Activated T-helper 1 cell treated with anti-CD3 and anti-CD28 coated beads, Interleukin-2, amount 50 U/mL, for 16 hours (primary cell): ENCODE measurements at places on chromosomes 1 and 21.

- no peak for DNase-seq
These were observed 6.0 kb upstream of the DEDD start for GRCh38 chr1:161138431-161138830.

- DNase-seq = no peak
These were observed 26.2 kb downstream of the RSBN1 start for GRCh38 chr1:113786069-113786468.

DNA sequence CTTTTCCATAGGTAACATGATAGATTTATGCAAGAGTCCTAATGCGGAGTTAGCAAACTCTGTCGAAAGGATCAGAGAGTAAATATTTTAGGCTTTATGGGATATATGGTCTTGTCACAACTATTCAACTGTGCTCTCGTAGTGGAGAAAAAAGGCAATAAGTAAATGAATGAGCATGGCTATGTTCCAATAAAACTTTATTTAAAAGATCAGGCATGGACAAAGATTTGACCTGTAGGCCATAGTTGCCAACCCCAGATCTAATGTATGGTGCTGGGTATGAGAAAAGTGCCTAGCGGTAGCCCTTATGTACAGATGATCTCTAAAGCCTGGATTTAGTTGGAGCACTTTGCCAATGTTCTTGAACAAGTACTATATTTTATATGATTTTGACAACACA is 498.8 kb upstream of the C1orf87 start:
- DNase-seq = no peak

DNA sequence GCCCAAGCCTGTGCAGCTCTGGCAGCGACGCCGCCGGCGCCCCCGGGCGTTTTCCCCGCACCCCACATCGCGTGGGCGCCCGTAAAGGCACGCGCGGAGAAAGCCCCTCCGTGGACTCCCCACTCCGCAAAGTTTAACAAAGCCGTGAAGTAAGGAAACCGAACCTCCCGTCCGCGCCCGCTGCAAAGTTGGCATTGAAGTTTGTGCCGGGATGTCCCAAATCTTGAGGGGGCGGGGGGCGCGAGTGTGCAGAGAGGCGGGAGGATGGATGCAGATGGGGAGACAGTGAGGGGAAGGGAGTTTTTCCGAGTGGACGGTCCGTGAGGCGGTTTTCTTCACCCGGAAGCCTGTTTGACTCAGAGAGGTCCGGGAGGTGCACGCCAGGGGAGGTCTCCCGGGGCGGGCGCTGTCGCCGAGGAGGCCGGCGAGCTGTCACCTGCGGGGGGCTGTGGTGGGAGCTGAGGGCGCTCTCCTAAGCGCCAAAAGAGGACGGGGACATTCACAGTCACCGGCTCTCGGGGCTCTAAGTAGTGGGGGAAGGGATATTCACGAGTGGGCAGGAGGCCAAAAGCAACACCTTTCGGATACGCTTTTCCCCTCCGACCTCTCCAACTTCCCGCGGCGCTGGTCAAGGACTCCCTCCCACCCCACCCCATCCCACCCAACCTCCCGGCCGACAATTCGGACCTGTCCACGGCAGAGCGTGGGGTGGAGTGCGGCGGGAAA is 1.3 kb downstream of the WLS start:
- no peak for DNase-seq

DNA sequence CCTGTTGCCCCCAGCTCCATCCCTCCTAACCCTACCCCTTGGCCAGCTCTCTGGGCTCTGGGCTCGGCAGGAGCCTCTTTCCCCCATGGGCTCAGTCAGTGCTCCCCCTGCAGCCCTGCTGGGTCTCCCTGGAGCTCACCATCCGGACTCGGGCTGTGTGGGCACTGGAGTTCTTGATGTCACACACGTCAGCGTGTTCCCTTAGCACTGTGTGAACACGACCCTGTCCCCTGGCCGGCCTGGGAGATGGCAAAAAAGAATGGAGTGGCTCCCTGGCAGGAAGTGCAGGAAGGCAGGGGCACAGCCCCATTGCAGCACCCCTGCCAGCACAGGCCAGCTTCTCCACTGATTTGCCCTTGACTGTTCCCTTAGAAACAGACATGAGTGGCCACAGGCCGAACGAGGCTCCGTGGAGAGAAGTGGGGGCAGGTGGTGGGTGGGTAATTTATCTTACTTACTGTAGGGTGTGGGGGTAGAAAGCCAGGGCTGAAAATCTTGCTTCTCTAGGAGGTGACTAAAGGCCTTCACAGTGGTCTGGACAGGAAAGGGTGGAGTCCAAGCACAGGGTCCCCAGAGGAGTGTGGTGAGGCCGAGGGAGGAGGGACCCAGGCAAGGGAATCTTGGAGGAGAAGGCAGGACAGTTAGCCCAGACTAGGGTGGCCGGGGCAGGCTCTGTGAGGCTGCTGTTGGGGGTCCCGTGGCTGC is 381.7 kb upstream of the VAMP3 start:
- DNase-seq = no peak

DNA sequence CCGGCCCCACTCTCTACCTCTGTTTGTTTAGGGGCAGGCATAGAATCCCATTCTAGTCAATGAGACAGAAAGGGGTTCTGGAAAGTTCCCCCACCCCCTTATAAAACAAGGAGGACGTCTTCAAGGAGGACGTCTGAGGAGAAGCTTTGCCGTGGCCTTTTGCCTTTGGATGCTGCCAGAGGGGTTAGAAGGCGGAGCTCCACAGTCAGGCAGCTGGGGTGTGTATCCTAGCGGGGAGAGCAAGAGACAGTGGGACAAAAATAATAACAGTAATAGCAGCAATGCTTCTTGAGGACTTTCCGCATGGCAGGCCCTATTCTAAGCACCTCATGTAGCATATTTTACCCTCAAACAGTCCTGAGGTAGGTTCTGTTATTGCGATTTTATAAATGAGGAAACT is 48.2 kb upstream of the TENT5B start:
- no peak for DNase-seq

DNA sequence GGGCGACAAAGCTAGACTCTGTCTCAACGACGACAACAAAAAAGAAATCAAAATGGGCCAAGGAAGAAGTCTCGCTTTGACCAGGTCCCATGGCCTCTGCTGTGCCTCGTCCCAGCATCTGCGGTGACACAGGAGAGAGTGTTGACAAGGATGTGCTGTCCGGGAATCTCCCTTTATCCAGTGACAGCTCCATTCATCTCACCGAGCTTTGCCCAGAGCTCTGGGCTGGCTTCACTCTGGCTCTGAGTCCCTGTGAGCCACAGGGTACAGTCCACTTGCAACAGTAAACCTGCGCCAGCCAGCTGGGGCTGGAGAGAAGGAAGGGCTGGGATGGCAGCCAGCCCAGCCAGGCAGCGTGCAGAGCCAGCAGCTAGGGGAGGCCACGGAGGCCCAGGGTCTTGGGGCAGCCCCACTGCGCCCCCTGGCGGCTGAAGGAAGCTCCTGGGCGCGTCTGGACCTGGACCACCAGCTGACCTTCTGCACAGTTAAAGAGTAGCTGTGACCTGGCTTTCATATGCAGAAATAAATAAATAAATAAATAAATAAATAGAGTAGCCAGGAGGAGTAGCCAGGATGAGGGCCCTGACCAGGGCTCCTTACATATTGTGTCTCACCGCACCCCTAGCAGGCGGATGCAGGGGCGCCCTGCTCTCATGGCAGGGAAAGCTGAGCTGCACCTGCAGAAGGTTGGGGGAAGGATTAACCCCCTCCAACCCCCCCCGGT is 29.7 kb downstream of the ENO1 start:
- peak; percentile 59 for DNase-seq

DNA sequence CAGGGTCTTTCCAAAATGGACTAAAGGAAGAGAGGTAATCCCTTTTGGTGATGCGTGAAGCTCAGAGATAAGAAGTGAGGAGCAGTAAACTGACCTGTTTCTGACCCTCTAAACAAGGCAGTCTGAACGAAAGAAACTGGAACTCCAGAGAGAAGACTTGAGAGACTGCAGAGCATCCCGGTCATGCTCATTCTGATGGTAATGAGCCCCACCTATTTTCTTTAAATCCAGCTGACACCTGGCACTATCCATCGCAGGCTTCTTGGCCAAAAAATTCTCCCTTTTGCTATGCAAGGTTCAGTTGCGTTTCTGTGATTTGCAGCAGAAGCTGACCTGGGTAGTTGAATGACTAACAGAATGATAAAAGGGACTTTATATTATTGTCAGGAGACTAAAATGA is 105.9 kb upstream of the KCNK2 start:
- DNase-seq = no peak

DNA sequence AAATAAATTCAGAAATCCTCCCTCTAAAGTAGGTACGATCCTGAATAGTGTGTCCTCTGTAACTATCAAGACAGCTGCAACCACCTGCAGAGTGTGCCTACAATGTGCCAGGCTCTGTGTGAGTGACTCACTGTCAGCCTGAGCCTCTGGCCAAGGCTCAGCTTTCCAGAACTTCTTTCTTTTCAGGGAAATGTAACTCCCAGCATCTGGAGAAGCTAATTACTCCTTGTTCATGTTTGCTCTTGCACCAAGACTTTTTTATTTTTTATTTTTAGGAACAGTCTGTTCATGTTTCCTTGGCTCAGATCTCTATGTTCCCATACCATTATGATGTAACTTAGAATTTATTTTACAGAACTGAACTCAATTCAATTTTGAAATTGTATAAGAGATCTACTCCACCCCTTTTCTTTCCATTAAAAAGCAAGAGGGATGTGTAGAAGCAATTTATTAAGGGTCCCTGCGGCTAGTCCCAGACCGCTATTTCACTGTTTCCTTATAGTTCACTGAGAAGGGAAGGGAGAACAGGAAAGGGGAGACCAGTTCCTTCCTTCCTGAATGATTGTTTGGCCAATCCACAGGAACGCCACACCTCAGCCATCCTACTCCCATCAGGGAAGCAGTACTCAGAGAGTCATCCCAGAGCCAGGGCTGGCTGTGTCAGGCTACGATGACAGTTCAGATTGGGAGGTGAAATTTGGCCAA is 112.4 kb upstream of the ZNF648 start:
- DNase-seq = no peak

DNA sequence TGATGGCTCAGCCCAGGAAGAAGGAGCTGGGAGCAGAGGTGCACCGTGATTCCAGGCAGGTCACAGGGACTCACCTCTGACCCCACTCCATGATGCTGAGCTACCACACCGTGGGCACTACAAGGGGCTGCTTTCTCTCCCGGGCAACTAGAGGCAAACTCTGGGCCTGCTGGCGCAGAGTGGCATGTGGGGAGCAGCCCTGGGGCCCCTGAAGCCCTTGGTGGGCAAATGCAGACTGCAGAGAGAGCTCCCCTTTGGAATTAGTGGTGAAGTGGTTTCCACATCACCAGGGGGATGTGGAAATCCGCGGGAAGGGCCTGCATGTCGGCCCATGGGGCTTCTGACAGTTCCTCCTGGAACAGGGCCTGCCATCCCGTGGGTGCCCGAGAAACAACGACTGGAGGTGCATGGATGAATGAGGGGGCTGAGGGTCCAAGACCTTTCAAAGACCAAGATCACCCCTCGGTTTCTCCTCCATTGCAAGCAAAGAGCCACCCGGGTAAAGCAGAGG is 11.8 kb upstream of the MMEL1 start:
- DNase-seq = peak; percentile 2
